ENCODE measurements at places on chromosomes 2 and 18. TPM values are rescaled to one million over a fixed set of nuclear protein-coding genes. Genes with fewer than 3 reads are reported as not detected.

The CARF gene
- total RNA-seq: 0.72 TPM

The DCDC2C gene
- total RNA-seq: 0.15 TPM

The POTEI gene
- 0.01 TPM for total RNA-seq

The SERPINB4 gene
- 0.09 TPM for total RNA-seq

The FLACC1 gene
- total RNA-seq: 0.14 TPM

The IMP4 gene
- 163 TPM for total RNA-seq

The ALK gene
- total RNA-seq: not detected

The RAB27B gene
- total RNA-seq: 13.1 TPM

The EML6 gene
- total RNA-seq: 1.5 TPM

The SERPINB12 gene
- total RNA-seq: not detected

The MAPK4 gene
- total RNA-seq: 0.33 TPM

The PTPRN gene
- total RNA-seq: 1.2 TPM

The PUS10 gene
- total RNA-seq: 2.0 TPM

The RTP5 gene
- total RNA-seq: not detected

The CERKL gene
- total RNA-seq: 0.31 TPM

The MOCOS gene
- total RNA-seq: 2.9 TPM

Measured in A549 treated with AZD2906 at 1 μM for 4 hours (cell line).